ENCODE measurements at places on chromosomes 16 and 17.
A peak's percentile ranks its signal among the peaks of the same experiment; 100 is the strongest.

GRCh38 chr16:11792410-11793241, 4.4 kb downstream of the ZC3H7A start:
- no peak for DNase-seq

- DNase-seq = no peak
Measured at GRCh38 chr16:80150978-80151721, 389.6 kb upstream of the DYNLRB2 start.

GRCh38 chr16:391885-392335, 5.1 kb upstream of the NME4 start:
- DNase-seq = peak; percentile 76

GRCh38 chr17:1143573-1143972, 36.2 kb downstream of the ABR start:
- DNase-seq = no peak

DNA sequence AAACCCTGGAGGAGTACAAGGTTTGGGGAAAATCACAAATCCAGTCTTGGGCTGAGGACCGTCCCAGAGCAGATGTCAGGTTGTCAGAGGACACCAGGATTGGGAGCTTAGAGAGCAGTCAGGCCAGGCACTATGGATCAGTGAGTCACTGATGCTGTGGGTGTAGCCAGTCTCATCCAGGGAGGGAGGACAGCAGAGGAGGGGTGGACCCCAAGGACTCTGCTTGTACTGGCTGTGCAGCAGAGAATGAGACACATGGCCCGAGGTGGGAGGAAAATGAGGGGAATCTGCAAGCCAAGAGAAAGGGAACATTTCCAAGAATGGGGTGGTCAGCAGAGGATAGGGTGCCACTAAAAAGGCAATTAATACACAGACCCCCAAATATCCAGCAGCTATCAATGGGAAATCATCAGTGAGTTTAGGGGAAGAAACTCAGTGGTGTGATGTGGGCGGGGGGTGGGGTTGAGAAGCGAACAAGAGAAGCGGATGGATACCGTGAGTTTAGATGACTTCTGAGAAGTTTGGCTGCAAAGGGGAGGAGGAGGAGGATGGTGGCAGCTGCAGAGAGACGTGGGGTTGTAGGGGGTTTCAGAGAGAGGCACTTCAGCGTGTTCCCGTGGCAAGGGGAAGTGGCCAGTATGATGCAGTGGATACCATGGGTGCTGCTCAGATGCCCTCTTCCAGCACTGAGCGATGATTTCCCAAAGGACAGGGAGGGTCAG, 43.9 kb downstream of the ARHGAP27 start:
- DNase-seq = no peak

GRCh38 chr16:86494039-86494564, 16.2 kb upstream of the FOXF1 start:
- no peak for DNase-seq

- no peak for DNase-seq
Measured at GRCh38 chr16:86883583-86884389, 305.4 kb downstream of the FOXL1 start.

- DNase-seq = no peak
Measured at GRCh38 chr17:7688808-7689316, 585 bp downstream of the WRAP53 start.

DNA sequence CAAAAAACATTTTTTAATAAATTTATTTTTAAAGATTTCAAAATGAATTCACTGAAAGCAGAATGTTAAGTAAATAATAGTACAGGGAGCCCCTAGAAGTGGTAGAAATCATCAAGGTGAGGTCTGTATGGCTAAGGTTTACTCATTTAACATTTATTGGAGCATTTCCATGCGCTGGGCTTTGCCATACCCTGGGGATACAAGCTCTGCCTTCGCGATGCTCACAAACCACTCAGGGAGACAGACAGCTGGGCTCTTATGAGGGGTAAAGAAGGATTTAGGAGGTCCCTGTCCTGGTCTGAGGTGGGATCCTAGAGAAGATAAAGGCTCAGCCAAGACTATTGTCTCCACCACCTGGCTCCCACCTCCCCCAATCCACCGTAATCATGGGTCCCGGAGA, 11.3 kb upstream of the LPCAT2 start:
- no peak for DNase-seq

DNA sequence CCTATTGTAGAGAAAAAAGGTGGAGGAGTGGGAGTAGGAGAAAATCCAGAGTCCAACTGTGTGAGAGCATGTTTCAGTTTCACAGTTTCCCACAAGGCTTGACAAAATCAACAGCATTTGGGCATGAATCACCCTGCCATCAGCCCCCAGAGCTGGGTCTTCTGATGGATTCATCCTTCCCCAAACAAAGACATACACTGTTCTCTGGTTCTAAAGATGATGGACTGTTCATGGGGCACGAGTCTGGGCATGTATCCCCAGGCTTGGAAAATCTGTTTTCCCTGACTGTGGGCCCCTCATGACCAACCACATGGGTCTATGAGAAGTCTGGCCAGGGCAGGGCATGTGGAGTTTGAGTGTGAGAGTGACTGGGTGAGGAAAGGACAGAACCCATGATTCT, 210.4 kb upstream of the IRX5 start:
- DNase-seq = no peak

- no peak for DNase-seq
Measured at GRCh38 chr17:83182620-83183101, 103.3 kb downstream of the METRNL start.

- no peak for DNase-seq
Measured at GRCh38 chr17:927611-928461, 51.7 kb downstream of the NXN start.

DNA sequence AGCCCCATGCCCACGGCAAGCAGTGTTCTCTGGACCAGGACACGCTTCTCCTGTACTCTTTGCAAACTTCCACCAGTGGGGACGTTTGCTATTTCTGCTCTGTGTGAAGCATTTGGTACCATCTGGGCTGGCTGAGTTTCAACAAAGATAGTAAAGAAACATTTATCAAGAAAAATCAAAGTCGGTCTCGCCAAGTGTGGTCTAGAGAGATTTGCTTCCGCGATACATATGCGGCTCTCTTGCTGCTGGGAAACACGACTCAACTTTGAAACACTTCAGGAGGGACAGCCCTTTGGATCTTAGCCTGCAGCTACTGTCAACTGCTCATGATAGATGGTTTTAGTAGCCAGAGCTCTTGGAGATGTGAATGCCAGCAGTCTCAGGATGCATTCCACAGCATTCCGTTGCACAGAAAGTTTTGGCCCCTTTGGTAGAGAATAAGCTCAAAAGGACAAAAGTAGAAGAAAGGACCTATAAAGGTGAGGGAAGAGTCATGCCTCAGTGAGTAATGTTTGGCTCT, 168.2 kb upstream of the CACNG3 start:
- DNase-seq = no peak

DNA sequence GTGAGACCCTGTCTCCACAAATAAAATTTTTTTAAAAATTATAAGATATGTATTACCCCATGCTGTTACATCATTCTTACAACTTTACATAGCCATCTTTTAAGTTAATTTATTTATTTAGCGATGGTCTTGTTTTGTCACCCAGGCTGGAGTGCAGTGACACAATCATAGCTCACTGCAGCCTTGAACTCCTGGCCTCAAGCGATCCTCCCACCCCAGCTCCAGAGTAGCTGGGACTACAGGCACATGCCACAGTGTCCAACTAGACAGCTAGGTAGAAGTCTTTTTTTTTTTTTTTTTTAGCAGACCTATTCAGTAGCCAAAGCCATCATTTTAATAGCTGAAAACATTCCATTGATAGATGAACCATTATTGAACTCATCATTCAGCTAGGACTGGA, 92.7 kb downstream of the NDE1 start:
- DNase-seq = no peak

DNA sequence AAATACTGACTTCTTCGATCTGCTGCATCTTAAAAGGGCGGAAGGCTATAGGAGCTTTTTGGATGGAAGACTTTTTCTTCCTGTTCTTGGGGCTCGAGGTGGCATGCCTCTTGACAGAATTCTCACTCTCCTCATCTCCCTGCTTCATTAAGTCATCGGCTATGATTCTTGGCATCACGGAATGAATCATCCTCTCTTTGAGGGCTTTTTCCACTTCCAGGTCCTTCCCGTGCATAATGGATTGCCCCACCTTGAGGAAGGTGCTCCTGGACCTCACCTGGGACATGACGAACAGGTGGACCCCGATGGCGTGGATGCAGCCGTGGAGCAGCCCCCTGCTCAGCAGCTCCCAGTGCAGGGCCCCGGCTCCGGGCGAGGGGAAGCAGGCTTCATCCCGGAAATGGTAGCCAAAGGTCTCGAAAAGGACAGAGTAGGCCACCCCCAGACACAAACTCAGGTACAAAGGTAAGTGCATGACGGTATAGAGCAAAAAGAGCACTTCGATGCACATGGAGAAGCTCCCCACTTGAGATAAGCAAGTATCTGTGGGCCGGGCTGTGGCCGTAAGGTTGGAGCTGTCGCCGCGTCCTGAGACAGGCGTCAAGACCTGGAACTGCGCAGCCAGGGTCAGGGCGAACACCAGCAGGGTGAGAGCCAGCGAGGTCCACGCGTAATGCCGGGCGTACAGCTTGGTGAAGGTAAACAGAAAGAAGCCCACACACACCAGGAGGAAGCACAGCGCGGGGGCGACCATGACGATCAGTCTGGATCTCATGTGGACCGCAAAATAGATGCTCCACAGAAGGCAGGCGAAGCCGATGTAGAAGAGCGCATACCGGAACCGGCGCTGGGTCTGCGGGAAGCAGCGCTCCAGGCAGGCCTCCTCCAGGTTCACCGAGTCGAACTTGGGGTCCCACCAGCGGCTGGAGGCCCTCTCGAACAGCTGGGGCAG, 1.7 kb downstream of the ADCY9 start:
- no peak for DNase-seq

GRCh38 chr17:13420418-13420826, 181.3 kb downstream of the HS3ST3A1 start:
- no peak for DNase-seq

- DNase-seq = no peak
Measured at GRCh38 chr16:27413956-27414355, 12.0 kb downstream of the IL21R start.

DNA sequence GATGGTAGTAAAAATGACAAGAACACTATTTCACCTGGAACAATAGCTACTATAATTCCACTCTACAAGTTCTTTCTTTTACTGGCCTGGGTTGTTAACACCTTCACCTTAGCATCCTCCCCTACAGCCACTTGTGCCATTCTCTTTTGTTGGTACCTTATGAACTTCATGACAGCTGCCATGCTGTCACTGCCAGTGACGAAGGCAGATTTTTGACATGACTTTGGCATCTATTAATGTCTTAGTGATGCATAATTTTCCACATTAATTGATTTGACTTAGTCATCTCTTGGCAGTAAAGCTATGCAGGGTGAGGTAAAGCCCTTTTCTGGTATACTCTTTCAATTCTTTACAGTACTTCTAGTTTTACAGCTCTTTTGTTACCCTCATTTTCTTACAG, 207.9 kb downstream of the TANC2 start:
- no peak for DNase-seq

- DNase-seq = no peak
Measured at GRCh38 chr16:56836410-56837230, 28.4 kb upstream of the SLC12A3 start.

GRCh38 chr17:63698381-63698885, 1.5 kb downstream of the LIMD2 start:
- DNase-seq = no peak

GRCh38 chr17:70857351-70857750, 688.0 kb downstream of the KCNJ2 start:
- no peak for DNase-seq

DNA sequence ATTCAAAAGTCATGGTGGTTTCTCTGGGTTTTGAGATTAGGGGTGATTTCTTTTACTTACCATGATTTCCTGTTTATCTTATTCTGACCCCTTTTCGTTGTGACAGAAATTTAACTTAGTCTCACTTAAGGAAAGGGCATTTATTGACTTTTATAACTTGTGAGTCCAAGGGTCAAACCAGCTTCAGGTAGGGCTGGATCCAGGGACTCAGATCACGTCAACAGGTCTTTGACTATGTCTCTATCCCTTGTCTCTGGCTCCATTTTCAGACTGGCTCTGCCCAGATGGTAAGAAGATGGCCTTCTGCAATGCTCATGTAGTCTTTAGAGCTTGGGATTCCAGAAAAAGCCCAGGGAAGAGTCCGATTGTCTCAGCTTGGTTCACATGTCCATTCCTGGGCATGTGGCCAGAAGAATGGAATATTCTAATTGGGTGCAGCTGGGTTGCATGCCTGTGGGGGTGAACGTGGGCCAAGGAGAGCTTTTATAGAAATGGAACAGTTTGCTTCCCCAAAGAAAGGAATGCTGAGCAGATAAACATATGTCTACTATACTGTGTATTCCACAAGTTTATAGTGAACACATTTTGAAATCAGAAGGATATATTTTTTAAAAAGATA, 13.4 kb downstream of the USP43 start:
- no peak for DNase-seq

GRCh38 chr16:82943371-82943770, 316.6 kb downstream of the CDH13 start:
- no peak for DNase-seq

DNA sequence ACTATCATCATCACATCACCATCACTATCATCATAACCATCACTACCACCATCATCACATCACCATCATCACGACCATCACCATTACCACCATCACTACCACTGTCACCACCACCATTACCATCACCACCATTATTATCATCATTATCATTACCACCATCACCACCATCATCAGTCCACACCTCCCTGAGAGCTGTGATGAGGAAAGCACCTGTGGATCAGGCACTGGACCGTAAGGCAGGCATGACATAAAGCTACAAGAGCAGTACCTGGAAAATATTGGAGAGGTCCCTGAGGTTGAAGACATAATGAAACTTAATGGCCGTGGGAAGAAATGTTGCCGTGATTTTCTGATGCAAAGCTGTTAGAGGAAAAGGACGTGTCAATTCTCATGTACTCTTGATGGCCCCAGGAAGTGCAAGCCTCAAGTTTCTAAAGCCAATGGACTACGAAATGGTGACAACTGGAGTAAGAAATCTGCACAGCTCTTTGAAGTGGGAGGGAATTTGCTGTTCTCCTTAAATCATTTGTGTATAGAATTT, 98.4 kb downstream of the DNAH17 start:
- no peak for DNase-seq

DNA sequence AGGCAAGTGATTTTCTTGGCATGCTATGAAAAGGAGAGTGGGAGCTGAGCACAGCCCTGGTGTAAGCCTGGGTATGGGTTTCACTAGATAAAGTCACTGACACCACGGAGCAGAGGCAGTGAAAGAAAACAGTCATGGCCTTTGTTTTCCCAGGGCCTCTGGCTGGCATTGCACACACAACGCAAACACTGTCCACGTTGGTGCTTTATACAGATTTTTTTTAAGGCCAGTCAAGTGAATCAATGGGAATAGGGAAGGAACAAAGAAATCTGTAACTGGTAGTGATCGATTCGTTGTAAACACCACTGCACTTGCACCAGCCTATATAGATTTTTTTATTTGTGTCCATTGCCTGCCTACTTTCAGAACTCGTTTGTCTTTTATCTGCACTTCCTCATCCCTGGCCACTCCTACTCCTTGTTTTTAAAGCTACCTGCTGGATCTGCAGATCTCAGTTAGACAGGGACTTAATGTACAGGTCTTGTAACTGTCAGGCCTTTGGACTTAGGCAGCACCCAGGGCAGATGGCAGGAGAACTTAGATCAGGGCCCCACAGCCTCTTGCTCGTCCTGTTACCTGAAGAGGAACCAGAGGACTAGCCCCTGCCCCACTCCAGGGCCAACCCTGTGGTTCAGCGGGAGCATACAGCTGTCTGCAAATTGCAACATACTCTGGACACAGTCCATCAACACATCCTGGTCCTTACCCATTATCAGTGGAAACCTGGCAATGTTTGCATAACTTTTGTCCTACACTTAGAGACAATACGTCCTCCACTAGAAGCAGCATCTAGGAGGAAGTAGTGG, 10.6 kb upstream of the TMIGD1 start:
- DNase-seq = no peak

Data from stimulated activated CD8-positive, alpha-beta memory T cell treated with anti-CD3 and anti-CD28 coated beads, Interleukin-4, amount 100 ng/mL, for 4 hours (primary cell).